ENCODE measurements at places on chromosomes 11 and 22. TPM values are rescaled to one million over a fixed set of nuclear protein-coding genes. Genes with fewer than 3 reads are reported as not detected.

Gene TMEM225
- not detected for total RNA-seq

Gene NDUFA6
- total RNA-seq = 114 TPM

Gene LRRC10B
- total RNA-seq = 0.13 TPM

Gene HPX
- total RNA-seq = 1.3 TPM

Gene HTR3B
- not detected for total RNA-seq

Gene OLFML1
- total RNA-seq = 33.1 TPM

Gene BRSK2
- total RNA-seq = 0.44 TPM

Gene TRIM49B
- total RNA-seq = not detected

Gene SCGB1A1
- total RNA-seq = not detected

Gene SLC2A11
- 6.2 TPM for total RNA-seq

Gene APOBEC3F
- 2.7 TPM for total RNA-seq

Gene PRR33
- total RNA-seq = 2.0 TPM

Gene P2RY2
- 0.84 TPM for total RNA-seq

Gene ROBO4
- total RNA-seq = 17.8 TPM

Gene PRRG4
- 0.09 TPM for total RNA-seq

Gene HOATZ
- total RNA-seq = not detected

Gene SLC22A9
- not detected for total RNA-seq

Gene SMTNL1
- 143 TPM for total RNA-seq

Gene FOLH1
- 1.3 TPM for total RNA-seq

Gene ANGPTL5
- 9.4 TPM for total RNA-seq

Gene GAL
- total RNA-seq = 0.40 TPM

Gene DLAT
- total RNA-seq = 34.5 TPM

Gene SYT8
- 0.27 TPM for total RNA-seq

Gene GRAMD1B
- 7.4 TPM for total RNA-seq

Gene C11orf54
- 41.1 TPM for total RNA-seq

Gene MCHR1
- 0.27 TPM for total RNA-seq

Gene APIP
- total RNA-seq = 23.0 TPM

Gene LRRN4CL
- total RNA-seq = 31.6 TPM

Gene SPCS2
- total RNA-seq = 17.7 TPM

Gene MB
- 268 TPM for total RNA-seq

Gene EXPH5
- total RNA-seq = 0.80 TPM

Gene HBD
- total RNA-seq = not detected

Gene FAM180B
- 2.9 TPM for total RNA-seq

Gene RASSF7
- total RNA-seq = 2.3 TPM

Gene CCDC73
- not detected for total RNA-seq

Gene MPZL2
- 0.40 TPM for total RNA-seq

Gene OR52I1
- not detected for total RNA-seq

Gene TRPM5
- under 0.01 TPM for total RNA-seq

Gene SCGB1D2
- total RNA-seq = not detected

Gene APOA4
- total RNA-seq = not detected

Gene THY1
- 161 TPM for total RNA-seq

Gene OR2AG2
- 0.04 TPM for total RNA-seq

Gene ZBTB16
- total RNA-seq = 10.0 TPM

Gene SLC37A4
- 5.7 TPM for total RNA-seq

Gene LDLRAD3
- total RNA-seq = 12.0 TPM

Gene CCDC87
- 0.09 TPM for total RNA-seq

Gene TMEM191C
- total RNA-seq = 0.40 TPM

Gene IL18BP
- total RNA-seq = 2.5 TPM

Gene DTX4
- total RNA-seq = 8.9 TPM

Gene OR4D5
- total RNA-seq = 0.04 TPM

Gene BSCL2
- 26.5 TPM for total RNA-seq

Gene DLG2
- total RNA-seq = 14.5 TPM

Gene GAL3ST1
- 3.0 TPM for total RNA-seq

Gene SDHD
- total RNA-seq = 86.3 TPM

Gene CHEK1
- 9.4 TPM for total RNA-seq

Gene PLET1
- total RNA-seq = not detected

Gene F2
- total RNA-seq = 0.13 TPM

Gene CNIH2
- total RNA-seq = 1.0 TPM

Gene SPDYC
- not detected for total RNA-seq
